ENCODE measurements at places on chromosomes 4 and X.

GRCh38 chr4:6029254-6029653 lies 11.0 kb upstream of the C4orf50 start:
- DNase-seq: no peak

DNA sequence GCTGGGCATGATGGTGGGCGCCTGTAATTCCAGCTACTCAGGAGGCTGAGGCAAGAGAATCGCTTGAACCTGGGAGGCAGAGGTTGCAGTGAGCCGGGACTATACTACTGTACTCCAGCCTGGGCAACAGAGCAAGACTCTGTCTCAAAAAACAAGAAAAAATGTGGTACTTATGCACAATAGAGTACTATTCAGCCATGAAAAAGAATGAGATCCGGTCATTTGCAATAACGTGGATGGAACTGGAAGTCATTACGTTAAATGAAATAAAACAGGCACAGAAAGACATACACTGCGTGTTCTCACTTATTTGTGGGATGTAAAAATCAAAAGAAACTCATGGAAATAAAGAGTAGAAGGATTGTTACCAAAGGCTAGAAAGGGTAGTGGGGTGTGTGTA lies 12.1 kb downstream of the RPGR start:
- DNase-seq: no peak

- no peak for DNase-seq
Observed at GRCh38 chr4:154588198-154588597, 2.3 kb downstream of the FGA start.

GRCh38 chr4:15878011-15878410 lies 60.5 kb downstream of the FGFBP1 start:
- no peak for DNase-seq

DNA sequence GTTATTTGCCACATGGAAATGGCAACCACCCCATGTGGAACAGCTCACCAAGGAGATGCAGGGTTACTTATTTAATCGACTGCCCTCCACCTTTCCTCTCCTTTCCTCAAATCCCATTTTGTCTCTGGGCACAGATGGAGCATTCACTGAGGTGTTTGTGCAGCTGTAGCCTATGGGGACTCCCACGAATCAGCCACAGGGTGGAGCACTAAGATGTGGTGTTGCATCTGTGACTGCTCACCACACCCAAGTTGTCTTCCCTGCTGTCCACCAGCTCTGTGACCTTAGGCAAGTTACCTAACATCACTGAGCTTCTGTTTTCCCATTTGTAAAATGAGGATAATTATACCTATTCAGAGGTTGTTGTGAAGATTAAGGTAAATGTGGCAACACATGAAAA lies 252.4 kb upstream of the CPEB2 start:
- DNase-seq: peak; percentile 16

GRCh38 chrX:143664302-143664701 lies 28.4 kb upstream of the SLITRK4 start:
- DNase-seq: peak; percentile 5

Data from fibroblast of skin of back (primary cell).